ENCODE measurements at places on chromosomes 1 and 21. TPM values are rescaled to one million over a fixed set of nuclear protein-coding genes. Genes with fewer than 3 reads are reported as not detected.

Gene GNG12
- total RNA-seq = 49.4 TPM

Gene NBPF12
- 6.3 TPM for total RNA-seq

GRCh38 chr1:99979091-99979490 lies 9.3 kb downstream of the SLC35A3 start:
- no peak overlapping the region for H3K4me3 ChIP-seq
- H3K27me3 ChIP-seq = no peaks in the 10 kb centered on the region
- H3K36me3 ChIP-seq = peaks cover 14% of the 10 kb centered on the region
- DNase-seq = no peak

DNA sequence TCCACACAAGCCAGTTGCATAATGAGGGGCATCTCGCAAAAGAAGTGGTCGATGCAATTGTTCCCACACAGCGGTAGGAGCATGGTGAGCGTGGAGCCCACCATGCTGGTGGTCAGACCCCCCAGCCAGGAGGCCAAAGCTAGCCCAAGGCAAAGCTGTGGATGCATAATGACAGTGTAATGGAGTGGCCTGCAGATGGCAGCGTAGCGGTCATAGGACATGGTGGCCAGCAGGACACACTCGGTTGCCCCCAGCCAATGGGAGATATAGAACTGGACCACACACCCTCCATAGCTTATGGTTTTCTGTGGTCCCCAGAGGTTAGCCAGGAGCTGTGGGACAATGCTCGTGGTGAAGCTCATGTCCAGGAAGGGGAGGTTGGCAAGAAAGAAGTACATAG lies 4.3 kb downstream of the OR2C3 start:
- no peaks in the 10 kb centered on the region for H3K27me3 ChIP-seq
- H3K4me3 ChIP-seq = no peak overlapping the region
- no peaks in the 10 kb centered on the region for H3K36me3 ChIP-seq
- no peak for DNase-seq
- H3K27ac ChIP-seq = no peak overlapping the region

Gene HMGCS2
- 5.5 TPM for total RNA-seq

Gene GSTM3
- total RNA-seq = 289 TPM

GRCh38 chr1:77018761-77019160 lies 151.5 kb downstream of the ST6GALNAC5 start:
- peaks cover 9% of the 10 kb centered on the region for H3K27me3 ChIP-seq
- H3K27ac ChIP-seq = no peak overlapping the region
- H3K4me1 ChIP-seq = no peaks in the 10 kb centered on the region
- DNase-seq = no peak

- no peak overlapping the region for H3K27ac ChIP-seq
- no peak for DNase-seq
- H3K4me3 ChIP-seq = peak overlapping the region; percentile 1
- H3K27me3 ChIP-seq = no peaks in the 10 kb centered on the region
- peaks cover 70% of the 10 kb centered on the region for H3K4me1 ChIP-seq
Measured at GRCh38 chr1:154179946-154180687, 11.8 kb downstream of the TPM3 start.

Gene TTC13
- total RNA-seq = 9.5 TPM

All from heart right ventricle (tissue), 16 donors.